Activated gamma-delta T cell treated with anti-CD3 and anti-CD28 coated beads, Interleukin-2, amount 50 U/mL, for 16 hours (primary cell): ENCODE measurements at places on chromosomes 5 and 9.

DNA sequence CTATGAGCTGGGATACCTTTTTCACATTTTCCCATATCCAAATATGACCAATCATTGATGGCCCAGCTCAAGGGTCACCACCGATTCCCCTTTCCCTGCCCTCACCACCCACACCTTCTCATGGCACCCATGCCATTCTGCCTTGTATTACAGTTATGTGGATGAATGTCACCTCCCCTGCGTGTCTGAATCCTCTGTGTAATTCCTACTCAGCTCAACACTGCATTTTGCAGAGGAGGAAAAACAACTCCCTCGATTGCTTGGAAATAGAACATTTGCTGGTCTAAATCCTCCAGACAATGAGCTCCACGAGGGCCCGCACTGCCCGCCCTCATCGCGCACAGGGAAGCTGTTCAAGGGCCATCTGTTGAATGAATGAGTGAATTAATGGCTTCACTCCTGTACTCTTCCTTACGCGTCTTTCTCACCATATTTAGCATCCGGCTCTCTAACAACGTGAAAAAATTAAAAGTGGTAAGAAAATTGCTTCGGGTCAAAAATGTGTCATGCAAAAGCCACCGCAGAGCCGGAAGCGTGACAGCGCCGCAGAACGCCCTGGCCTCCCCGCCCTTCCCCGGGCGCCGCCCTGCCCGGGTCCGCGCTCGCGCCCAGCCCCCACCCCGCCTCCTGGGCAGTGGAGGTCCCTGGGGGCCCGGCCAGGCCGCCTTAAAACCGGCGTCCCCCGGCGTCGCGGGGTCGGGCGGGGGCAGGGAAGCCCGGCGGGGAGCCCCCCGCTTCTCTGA is 704 bp downstream of the SUSD1 start:
- peak; percentile 54 for DNase-seq

DNA sequence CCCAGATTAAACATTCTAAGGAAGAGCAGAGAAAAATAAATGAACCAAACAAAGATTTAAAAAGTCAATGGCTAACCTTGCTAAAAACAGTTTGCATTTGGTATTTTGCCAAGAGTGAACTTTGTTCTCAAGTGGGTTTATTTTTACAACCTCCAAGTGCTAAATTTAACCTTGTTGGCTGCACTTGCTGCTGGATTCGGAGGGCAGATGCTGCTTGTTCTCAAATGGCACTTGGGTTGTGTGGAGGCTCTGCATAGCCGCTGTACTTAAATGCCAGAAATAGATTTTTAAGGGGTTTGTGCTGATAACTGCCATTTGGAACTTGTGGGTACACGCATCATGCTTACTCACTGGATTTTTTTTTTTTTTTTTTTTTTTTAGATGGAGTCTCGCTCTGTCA is 13.3 kb upstream of the SPATA24 start:
- DNase-seq: no peak

DNA sequence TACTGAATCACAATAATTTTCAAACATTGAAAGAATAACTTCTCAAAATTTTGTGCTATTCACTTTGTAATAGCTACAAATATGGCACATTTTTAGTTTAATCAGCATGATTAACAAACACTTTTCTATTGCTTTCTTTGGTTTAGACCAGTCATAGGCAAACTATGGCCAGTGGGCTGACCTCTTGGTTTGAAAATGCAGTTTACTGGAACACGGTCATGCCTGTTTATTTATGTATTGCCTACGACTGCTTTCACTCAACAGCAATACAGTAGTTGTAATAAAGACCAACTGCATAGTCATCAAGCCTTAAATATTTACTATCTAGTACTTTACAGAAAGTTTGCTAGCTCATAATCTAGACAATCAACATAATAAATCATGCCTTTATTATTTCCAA is 810.8 kb downstream of the TLE1 start:
- DNase-seq: no peak

GRCh38 chr9:115850548-115851304 is 302.9 kb upstream of the PAPPA start:
- DNase-seq: no peak

GRCh38 chr5:56532466-56532865 is 282.9 kb upstream of the MAP3K1 start:
- DNase-seq: no peak

- DNase-seq: no peak
Measured at GRCh38 chr9:128406848-128407391, 13.7 kb upstream of the CERCAM start.

- no peak for DNase-seq
Measured at GRCh38 chr9:133360400-133361393, 4.3 kb downstream of the SURF2 start.

- no peak for DNase-seq
Measured at GRCh38 chr9:112914524-112914923, 23.8 kb upstream of the SLC46A2 start.

DNA sequence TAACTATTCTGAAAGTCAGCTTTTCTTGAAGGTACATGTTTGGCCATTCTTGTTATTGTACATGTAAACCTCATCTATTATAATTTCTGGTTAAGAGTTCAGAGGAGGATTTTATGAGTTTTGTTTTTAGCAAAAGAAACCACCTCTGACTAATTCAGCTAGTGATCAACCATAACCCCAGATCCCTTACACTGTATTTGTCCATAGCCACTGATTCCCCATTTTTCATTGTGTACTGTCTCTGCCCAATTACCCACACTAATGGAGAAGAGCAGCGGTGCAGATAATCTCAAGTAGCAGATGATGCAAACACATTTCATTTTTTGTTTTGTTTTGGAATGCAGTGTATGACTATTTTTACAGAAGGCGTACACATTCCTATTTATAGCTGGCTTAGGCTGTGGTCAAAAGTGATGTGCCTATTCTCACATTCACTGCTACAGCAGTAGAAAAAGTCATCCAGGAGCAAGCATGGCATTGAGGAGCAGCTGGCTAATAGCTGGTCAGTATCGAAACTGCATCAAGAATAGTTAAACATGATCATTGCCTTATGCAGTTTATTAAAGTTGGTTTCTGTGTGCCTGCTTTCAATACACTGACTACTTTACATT is 988.3 kb downstream of the DTWD2 start:
- DNase-seq: no peak

- no peak for DNase-seq
Measured at GRCh38 chr5:145531038-145531734, 304.0 kb downstream of the PRELID2 start.

DNA sequence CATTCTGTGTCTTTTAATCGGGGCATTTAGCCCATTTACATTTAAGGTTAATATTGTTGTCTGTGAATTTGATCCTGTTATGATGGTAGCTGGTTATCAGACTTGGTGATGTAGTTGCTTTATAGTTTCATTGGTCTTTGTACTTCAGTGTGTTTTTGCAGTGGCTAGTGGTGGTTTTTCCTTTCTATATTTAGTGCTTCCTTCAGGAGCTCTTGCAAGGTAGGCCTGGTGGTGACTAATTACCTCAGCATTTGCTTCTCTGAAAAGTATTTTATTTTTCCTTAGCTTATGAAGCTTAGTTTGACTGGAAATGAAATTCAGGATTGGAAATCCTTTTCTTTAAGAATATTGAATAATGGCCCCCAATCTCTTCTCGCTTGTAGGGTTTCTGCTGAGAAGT is 156.9 kb downstream of the CNTLN start:
- no peak for DNase-seq

DNA sequence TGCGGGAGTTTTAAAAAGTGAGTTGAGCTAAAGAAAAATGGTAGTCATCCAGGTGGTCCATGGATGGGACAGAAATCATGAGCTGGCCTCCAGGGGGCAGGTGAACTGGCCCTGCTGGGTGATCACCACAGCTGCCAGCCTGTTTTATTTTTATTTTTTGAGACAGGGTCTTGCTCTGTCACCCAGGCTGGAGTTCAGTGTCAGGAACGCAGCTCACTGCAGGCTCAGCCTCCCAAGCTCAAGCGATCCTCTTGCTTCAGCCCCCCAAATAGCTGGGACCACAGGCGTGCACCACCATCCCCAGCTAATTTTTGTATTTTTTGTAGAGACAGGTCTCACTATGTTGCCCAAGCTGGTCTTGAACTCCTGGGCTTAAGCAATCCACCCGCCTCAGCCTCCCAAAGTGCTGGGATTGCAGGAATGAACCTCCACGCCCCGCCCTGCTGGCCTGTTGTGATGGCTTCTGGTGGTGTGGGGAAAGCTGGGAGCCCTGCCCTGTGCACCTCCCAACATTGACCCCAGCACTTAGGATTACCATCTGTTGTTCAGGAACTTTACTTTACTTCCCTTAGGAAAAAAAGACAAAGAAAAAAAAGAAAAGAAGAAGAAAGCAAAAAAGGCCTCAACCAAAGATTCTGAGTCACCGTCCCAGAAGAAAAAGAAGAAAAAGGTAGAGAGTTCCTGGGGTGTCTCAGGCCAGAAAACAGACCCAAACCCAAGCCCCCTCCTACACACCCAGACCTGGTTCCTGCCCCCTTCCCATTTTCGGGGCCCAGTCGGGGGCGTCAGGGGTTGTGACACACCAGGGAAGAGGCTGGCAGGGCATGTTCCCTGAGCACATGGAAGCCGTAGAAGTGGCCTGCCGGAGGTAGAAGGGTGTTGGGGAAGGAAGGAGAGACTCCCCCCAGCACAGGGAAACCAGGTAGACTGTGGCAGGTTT is 14.7 kb downstream of the CD74 start:
- DNase-seq: no peak

- no peak for DNase-seq
Measured at GRCh38 chr5:57303985-57304384, 130.1 kb downstream of the GPBP1 start.

DNA sequence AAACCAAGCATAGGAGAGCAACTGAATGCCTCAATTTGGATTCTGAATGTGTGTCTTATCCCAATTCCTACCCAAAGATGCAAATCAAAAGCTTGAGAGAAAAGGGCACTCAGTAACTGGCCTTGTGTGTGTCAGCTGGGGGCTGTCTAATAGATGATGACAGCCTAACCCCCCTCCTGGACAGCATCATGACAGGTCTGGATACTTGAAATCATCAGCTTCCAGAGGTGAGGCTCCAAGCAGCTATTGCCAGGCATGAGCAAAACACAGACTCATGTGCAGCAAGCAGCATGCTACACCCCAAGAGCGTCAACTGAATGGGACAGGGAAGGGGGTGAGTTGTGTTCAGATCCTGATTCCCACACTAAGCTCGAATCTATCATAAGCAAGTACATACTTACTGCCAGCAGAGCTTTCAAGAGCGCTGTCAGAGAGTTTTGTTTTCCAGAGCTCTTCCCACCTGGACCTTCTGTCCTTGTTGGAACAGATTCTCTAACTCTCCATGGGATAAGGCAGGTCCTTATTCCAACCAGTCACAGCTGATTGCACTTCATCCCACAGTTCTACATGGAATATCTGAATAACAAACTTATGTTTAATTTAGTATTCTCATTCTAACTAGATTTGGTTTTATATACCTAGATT is 467.5 kb downstream of the DTWD2 start:
- no peak for DNase-seq

DNA sequence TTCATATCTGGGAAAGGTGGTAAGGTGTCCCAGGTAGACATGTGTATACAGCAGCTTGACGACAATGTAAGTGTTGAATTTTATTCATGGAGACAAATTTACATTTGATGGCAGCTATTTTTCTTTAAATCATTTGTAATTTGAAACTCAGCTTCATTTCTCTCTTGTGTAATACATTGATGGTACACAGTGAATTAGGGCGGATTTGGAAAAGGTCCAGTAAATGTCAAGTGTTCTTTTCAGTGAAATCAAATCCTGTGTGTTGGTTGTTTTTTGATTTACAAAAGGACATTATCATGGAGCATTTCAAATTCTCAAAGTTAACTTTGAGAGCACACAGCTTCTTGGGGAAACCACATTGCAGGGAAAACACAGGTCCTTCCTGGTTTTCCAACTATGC is 30.0 kb upstream of the PCSK1 start:
- no peak for DNase-seq

GRCh38 chr5:176532795-176533194 is 4.4 kb downstream of the RNF44 start:
- DNase-seq: no peak

DNA sequence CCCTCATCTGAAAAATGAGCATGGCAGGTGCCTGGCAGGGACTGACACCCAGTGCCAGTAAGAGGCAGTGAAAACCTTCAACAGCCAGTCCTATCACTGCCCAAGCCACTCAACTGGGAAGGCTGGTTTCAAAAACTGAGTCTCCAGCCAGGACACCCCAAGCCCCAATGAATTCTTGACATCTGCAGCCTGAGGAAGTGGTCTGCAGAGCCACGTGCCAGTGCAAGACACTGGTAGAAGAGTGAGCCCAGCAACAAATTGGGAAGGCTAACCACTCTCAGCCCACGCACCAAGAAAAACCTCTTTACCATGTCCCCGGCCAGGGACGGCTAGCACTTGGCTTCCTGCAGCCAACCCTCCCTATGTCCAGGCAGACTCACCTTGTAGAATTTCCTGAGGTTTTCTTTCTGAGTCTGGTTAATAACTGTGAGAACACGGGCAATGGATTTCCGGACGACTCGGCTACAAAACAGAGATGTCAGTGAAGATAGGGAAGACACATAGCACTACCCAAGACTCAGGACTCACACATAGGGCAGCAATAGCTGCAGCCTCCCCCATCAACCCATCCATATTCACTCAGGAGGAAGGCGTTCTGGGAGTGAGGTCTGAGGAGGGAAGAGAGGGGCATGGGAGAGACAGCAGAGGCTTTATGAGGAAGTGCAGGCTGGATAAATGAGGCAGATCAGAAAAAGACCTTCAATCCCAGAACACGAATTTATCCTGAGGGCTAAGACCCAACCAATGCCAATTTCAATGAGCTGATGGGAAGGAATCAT is 1.8 kb downstream of the RPL35 start:
- DNase-seq: no peak

DNA sequence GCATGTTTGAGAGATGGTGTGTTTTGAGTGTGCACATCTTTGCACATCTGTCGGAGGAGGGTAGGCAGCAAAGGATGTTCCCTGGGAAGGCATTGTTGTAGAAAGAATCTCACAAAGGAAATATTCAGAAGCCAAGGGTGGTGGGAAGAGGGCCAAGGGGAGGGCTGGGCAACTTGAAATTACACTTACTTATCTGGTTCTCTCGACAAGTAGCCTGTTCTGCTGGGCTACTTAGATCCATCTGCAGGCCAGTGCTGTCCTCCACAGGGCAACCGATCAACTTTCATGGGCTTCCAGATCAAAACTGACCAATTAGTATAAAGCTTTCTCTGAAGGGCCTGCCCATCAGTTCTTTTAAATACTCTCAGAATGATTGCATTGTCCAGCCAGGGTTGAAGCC is 495.2 kb downstream of the GADD45G start:
- no peak for DNase-seq

- no peak for DNase-seq
Measured at GRCh38 chr5:126357585-126358342, 65.4 kb upstream of the GRAMD2B start.

DNA sequence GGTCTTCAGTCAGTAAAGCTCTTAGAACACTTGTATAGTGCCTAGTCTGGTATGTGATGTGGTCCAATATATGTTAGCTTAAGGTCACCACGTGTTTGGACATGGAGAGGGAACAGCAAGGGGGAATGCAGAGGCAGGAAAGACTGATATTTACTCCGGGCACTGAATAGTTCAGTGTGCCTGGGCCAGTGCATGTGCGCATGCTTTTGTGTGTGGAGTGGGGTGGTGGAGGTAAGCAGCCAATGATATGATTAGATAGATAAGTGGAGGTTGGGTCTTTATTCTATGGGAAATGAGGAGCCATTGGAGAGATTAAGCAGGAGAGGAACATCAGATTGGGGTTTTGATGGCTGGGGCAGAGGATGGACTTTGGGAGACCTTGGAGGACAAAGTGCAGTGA is 14.0 kb downstream of the OR13J1 start:
- no peak for DNase-seq
